ENCODE measurements at places on chromosomes 16 and 17.

GRCh38 chr17:17725011-17725751 is 43.9 kb downstream of the RAI1 start:
- no peak for DNase-seq

GRCh38 chr17:21815352-21816063 is 123.2 kb downstream of the KCNJ18 start:
- DNase-seq: no peak

DNA sequence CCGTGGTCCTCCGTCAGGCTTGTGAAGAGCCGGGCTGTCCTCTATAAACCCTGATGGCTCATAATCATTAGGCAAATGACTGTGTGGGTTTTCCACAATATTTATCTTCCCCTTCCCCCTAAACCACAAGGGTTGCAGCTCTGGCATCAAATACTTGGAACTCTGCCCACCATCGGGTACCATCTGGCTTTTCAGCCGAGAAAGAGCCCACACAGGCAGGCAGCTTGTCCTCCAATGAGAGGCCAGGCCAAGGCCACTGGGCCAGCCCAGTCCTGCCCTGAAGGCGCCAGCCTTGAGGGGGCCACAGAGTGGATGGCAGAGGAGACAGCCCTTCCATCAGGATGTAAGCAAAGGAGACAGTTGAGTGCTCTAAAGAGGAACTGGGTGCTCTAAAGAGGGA is 31.8 kb upstream of the NAT9 start:
- no peak for DNase-seq

GRCh38 chr17:41480136-41480535 is 815 bp downstream of the KRT35 start:
- DNase-seq: no peak

All from T-helper 9 cell (primary cell).